ENCODE measurements at places on chromosomes 4 and X.

GRCh38 chrX:42577936-42578470 lies 200.0 kb downstream of the PPP1R2C start:
- no peak for DNase-seq

DNA sequence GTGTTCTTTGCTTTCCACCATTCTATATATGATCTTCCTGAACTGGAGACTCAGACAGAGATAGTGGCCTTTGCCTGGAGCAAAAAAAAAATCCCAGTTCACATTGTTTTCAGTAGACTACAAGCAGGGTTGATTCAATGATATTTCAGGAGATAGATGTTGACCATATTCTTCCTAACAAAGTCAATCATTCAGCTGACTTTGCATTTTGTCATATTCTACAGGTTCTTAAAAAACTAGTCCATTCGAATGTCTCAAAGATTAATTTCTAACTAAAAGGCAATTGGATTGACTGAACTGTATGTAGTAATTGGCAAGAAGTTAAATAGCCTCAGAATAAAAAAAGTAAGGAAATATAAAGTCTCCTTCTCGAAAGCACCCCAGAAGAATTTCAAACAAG lies 479.5 kb downstream of the NKX6-1 start:
- DNase-seq: no peak

DNA sequence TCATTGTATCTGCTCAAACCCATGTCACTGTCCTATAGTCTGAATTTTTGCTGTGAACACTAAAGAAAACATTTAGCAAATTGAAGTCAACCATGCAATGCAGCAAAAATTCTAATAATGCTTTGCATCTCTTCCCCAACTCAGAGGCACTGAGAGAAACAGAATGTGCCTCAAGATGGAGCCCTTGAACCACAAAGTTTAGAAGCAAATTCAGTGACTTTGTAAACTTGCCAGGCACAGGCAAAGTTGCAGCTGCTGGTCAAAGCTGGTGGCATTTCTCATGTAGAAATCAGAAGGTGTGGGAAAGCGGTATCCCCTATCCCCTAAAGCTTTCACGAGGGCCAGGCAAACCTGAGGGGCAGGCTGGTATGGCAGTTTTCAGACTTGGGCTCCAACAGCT lies 121.7 kb upstream of the DIPK2B start:
- no peak for DNase-seq

DNA sequence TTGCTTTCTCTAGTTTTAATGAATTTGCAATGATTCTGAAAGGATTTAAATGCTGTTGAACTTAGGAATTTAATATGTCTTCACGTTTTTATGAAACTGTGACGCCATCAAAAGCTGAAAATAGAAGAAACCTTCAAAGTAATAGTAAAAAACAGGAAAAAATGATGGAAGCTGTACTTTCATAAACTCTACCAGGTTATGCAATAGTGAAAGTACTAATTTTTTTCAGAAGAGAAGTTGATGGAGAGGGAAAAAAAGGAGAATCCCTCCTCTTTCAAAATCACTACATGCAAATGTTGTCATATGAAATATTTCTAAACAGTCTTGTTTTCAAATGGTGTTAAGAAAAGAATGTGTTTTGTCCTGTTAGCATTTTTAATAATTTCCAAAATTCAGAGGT lies 73.6 kb downstream of the ZNF330 start:
- DNase-seq: no peak

DNA sequence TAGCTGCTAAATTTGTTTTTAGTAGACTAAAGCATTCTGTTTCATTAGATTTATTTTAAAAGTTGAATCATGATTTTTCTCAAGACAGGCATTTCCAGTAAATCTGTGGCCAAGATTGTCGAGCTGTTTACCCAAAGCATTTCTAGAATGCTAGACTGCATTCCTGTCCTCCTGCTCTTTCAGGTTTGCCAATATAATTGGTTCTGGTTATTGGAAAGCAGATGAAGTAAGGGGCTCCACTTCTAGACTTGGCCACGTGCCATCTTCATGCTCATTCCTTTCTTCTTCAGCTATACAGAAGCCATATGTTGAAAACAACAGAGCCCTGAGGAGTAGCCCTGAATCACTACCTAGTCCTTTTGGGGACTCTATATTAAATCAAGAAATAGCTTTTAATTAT lies 62.5 kb downstream of the PGRMC2 start:
- no peak for DNase-seq

- DNase-seq: no peak
Observed at GRCh38 chr4:15343581-15343980, 84.3 kb upstream of the C1QTNF7 start.

GRCh38 chr4:187961171-187961570 lies 34.4 kb upstream of the ZFP42 start:
- no peak for DNase-seq

DNA sequence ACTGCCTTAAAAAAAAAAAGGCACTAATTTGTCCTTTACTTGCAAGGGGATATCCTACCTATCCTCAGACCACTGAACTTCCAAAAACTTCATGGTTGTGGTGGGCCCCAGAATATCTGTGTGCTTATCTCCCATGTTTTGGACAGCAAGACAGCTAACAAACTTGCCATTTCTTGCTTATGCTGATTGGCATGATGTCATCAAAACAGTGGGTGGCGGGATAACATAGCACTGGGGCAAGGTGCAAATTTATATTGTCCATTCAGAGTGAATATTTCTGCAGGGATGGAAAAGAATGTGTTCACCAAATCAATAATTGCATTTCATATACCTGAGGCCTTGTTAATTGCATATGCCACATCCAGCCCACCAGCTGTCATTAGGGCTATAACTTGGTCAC lies 23.5 kb downstream of the HAUS3 start:
- no peak for DNase-seq

GRCh38 chrX:134377537-134377936 lies 82.4 kb upstream of the HPRT1 start:
- no peak for DNase-seq

DNA sequence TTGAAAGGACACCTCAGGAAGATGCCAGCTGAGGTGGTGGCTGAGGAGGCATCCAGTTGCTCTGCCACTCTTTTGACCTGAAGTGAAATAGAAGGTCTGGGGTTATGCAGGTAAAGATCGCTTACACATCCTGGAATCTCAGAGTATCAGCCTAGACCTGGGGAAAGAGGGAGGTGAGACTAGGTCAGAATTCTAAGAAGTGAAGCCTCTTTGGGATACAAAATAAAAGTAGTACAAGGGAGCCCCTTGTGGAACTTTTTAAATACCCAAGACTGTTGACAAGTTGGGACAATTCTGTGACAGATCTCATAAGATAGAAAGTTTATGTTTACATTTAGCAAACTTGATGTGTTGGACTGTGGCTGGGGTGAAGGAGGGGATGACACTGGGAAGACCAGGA lies 263.1 kb downstream of the SPRY1 start:
- no peak for DNase-seq

- no peak for DNase-seq
Observed at GRCh38 chr4:27474691-27475090, 614.0 kb downstream of the STIM2 start.

- DNase-seq: no peak
Observed at GRCh38 chr4:1367936-1368289, 20.9 kb downstream of the UVSSA start.

GRCh38 chr4:123232439-123232838 lies 164.2 kb upstream of the SPRY1 start:
- no peak for DNase-seq

DNA sequence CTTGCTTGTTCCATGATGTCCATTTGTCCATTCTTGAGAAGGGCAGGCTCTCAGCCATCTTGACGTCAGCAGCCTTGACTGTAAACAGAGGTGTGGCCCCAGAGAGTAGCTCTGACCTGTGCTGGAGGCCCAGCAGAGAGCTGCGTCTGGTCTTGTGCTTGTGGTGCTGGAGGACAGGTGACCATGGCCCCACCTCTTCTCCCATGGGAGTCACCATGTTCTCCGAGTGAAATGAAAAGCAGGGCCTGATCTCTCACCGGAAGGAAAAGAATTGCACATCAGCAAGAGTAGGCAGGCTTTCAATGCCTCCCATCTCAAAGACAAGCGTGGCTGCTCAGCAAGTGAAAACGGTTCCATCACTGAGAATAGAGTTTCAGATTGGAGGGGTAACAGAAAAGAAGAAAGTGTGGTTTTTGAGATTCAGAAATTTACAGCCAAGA lies 11.5 kb downstream of the PARM1 start:
- no peak for DNase-seq

DNA sequence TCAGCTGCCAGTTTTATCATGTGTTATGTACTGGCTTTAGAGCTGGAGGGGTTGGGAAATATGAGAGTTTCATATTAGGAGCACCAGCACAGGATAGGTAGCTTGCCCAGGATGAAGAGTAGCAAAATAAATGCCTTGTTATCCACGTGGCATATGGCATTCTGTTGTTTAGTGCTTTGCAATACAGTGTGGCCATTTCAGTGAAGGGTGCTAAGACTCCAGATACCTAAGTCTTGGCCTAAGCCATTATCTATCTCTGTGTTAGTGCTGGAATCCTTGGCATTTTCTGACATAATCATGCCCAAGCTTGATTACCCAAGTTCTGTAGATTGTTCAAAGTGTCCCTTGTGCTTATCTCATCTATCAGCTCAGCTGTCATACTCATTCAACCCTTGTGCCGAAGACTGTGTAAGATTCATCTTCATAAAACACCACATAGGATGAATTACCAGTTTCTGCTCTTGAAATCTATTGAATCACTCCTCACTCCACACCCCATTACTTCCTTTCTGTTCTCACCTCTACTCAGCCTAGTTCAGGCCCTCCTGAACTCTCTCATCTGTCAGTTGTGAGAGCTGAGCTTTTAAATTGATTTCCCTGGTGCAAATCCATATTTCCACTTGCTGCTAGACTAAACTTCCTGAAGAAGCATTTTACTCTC lies 73.5 kb downstream of the CLCN5 start:
- DNase-seq: no peak

GRCh38 chrX:31126205-31126604 lies 54.4 kb upstream of the FTHL17 start:
- DNase-seq: no peak

DNA sequence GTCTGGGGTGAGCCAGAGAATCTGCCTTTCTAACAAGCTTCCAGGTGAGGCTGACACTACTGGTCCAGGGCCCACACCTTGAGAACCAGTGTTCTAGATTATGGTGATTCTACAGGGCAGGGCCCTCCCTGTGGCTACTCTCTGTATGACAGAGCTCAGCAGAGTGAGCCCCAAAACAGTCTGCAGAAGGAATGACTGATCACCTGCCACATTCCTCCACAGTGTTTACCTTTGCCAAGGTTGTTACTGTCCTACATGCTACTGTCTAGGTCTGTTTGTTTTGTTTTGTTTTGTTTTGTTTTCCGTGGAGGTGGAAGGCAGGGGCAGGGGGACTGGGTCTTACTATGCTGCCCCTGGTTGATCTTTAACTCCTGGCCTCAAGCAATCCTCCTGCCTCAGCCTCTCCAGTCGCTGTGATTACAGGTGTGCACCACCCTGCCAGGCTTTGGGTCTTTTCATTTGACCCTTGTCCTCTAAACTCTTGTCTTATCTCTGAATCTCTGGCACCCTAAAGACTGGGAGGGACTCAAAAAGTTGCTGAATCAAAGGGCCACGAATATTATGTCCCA lies 45.1 kb downstream of the MAP7D2 start:
- DNase-seq: no peak

DNA sequence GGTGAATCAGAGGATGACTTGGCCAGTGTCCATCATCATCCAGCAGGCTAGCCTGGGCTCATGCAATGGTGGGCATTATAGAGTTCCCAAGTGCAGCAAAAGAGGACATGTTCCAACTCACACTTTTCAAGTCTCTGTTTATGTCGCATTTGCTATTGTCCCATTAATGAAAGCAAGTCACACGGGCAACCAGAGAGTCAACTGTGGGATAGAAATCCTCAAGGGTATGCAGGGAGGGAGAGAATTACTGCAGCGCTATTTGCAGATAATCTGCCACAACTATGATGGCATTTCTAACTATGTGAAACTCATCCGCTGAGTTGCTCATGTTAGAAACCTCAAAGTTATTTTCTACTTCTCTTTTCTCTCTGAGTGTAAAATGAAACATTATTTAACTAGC lies 78.5 kb upstream of the TAB3 start:
- no peak for DNase-seq

DNA sequence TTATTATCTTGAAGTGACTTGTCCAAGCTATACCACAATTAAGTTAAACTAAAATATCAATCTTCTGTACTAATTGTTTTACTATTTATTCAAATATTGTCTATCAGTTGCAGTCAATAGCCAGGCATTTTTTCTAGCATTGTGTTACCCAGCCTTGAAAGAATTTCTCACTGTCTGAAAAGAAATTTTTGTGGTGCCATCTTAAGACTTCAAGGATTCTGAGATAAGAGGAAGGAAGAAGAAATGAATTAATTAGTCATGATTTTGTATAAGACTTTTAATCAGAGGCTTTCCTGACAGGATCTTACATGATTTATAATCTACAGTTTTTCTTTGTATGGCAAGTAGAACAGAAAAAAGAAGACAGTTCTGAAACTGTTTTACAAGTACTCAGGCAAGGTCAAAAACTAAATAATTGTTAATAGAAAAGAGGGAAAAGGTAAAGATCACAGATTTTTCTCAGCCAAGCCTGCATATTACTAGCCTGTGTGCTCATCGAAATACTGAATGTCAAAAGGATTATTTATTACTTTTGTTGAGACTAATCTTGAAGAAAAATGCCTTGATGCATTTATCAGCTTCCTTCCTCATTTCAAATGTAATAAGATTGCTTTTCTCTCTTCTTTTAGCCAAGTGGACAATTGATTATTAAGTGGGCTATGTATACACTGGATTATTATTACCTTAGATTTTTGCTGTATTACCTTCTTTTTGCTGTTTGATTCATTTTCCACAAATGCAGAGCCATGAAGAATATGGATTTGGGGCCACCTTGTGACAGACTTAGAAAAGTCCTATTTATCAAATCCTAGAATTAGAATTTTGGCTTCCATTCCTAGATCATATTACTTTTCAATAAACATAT lies 53.8 kb downstream of the CXCL1 start:
- DNase-seq: no peak

DNA sequence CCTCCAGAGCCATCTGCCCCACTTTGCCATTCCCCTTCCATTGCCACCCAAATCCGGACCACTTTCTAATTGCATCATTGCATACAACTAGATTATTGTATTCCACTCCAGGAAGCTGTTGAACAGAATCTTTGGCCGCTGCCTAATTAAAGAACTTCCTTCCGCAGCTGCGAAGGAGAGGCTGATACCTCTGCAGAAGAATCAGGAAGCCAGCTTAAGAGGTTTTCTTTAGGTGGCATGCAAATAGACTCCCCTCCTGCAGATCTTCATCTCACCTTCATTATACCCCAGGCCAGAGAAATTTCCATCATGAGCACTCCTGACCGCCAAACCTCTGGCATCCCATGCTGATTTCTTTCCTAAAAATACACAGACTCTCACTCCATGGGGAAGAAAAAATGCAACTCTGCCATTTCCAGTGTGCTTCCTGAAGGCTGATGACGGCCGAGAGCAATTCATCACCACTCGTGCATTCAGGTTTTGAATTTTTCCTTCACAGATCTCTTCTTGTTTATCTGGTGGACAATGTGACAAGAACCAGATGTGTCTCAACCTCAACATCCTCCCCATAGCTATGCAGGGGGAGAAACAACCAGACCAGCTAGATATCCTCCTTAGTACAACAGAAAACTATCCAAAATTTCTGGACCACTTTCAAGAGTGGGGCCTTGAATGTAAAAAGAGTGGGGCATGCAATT lies 31.2 kb downstream of the LGI2 start:
- no peak for DNase-seq

- DNase-seq: no peak
Observed at GRCh38 chr4:35739308-35739707, 505.0 kb downstream of the ARAP2 start.

Measured in stimulated activated CD8-positive, alpha-beta memory T cell treated with anti-CD3 and anti-CD28 coated beads, Interleukin-2, amount 100 ng/mL, for 1 hour (primary cell).